ENCODE measurements at places on chromosomes 3 and 15.

DNA sequence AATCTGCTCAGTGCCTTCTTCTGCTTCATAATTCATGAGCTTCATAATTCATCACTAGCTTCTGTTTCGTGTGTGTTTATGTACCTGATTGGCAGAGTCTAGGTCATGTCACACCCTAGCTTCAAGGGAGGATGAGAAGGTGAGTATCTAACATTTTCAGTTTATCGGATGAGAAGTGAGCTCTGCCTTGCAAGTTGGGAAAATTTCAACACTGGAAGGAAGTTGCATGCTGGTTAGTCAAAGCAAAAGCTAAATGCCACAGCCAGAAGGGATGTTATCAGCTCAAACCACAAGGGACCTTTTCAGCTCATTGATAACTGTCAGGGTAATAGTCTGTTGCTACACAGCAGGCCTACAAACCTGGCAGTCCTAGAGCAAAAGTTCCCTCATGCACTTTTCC, 7.3 kb upstream of the TNFSF10 start:
- no peak for DNase-seq

- DNase-seq: no peak
Observed at GRCh38 chr3:53833700-53834099, 12.5 kb downstream of the CHDH start.

DNA sequence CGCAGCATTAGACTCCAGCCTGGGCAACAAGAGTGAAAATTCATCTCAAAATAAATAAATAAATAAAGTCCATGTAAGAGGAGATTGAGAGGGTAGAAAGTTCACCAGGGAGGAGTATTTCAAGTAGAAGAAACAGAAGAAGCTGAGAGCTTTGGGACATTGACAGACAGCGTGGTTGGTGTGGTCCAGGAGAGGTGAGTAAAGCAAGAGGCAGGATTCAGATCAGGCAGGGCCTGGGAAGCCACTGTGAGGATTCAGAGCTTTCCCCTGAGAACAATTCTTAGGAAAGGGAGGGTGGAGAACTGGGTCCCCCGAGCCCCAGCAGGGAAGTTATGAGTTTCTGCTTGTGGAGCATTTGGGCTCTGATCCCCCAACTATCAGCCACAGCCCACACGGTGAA, 54.2 kb upstream of the AMOTL2 start:
- no peak for DNase-seq

DNA sequence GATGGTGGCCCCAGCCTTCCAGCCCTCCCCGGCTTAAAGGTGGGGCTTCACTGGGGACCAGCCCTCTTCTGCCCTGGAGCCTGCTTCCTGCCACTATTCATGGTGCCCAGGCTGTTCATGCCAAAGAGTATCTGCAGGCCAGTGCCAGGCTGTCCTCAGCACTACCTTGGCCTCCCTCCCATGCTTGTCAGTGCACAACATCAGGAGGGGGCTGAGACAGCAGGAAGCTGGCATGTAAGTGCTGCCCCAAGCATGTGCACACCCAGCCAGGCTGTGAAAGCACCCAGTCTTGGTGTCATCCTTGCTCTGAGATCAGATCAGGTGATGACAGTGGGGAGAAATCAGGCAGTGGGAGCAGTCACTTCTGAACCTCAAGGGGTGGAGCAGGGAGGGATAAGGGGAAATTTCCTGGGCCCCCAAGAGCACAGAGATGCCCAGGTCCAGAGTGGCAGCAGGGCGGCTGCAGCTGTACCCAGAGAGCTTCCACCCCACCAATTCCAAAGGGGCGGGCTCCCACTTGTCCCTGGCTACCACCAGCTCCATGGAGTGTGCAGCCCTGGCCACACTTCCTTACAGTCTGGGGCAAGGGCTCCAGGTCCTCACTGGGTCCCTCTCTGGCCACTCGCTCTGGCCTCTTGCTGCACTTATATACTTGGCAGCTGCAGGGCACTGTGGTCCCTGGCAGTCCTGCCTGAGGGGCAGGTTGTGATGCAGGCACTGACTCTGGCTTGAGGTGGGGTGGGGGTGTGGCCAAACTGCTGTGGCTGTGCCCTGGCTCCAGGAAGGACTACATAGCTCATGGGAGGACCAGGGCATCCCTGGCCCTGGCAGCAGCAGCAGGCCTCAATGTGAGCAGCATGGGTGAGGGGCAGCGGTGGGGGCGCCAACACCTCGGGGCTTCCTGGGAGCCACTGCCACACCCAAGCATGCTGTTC, 91.4 kb upstream of the TNFSF10 start:
- no peak for DNase-seq

DNA sequence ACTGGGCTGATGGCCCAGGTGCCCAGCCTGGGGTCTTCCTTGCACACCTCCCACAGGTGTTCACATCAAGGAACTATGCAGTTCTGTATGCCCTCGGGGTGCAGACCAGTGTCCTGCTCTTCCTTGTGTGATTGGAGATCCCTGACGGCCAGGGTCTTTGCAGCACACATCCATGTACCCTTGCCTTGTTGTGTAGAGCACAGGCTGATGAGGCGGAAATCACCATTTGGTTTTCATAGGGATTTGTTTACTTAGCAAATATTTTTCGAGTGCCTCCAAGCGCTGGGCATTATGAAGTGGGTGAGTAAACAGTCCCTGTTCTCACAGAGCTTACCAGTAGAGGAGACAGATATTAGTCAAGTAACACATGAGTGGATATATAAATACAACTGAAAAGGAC, 209.3 kb upstream of the UMPS start:
- DNase-seq: no peak

All from RWPE1 (cell line).